ENCODE measurements at places on chromosomes 2 and 18. TPM values are rescaled to one million over a fixed set of nuclear protein-coding genes. Genes with fewer than 3 reads are reported as not detected.

DNA sequence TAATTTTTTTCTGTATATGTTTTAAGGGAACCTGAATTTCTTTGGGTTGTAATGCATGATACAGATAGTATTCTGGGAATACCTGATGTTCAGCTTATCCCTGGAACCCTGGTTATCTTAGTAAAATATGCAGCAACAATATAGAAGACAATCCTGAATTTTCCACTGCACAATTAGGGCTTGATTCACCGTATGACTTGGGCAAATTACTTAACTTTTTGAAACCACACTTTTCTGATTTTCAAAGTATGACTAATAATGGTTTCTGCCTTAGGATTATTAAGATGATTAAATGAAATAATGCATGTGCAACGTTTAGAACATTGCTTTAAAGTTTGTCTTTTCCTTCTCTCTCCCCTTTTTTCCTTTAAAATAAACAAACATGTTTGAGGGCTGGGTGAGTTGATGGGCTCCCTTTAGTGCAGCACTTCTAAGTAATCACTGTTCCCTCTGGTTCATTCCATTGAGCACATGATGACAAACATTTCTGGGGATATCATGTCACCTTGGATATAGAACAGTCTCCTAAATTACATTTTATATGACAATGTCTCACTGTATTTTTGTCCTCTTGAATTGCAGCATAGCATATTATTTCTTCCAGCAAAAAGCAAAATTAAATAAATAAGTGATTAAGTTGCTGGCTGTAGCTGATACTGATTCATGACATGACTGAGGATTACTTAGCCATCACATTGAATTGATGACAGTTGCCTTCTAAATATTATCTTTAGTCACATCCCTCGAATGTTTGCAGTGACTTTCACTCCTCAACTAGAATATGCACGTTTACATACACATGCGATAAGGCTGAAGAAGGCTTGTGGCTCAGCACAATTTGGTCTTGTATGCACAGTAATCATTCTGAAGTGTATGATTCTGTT lies 254.5 kb downstream of the NEDD4L start:
- DNase-seq, result no peak

DNA sequence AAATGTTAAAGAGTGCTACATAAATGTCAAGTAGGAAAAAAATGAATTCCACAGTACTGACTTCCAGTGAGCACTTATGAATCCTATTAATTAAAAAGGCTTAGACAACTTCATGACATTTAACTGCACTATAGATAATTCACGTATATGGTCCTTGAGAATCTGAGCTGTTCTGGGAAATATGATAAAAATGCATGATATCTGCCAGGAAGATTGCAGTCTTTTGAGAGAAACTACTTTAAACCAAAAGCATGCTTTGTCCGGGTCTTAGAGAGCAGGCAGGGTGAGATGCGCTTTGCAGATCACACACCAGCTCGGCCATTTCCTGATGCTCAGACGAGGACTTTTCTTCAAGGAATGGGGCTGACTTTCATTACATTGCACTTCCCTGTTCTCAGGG lies 42.6 kb downstream of the CMPK2 start:
- no peak for DNase-seq

DNA sequence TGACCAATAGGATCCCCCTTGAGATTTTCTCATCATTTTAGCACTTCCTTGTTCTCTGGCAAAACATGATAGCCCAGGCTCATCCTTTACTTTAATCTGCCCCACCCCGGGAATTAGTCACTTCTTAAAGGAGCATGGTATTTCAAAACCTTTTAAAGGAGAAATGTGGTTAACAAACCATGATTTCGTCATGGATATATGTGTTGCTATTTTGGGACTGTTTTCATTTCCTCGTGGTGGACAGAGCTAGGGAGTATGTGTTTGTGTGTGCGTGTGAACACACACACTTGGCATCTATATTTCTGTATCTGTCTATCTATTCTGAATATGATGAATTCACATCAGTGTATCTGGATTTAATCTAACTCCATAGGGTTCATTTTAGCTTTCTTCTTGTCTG lies 128.1 kb downstream of the BIRC6 start:
- no peak for DNase-seq

The STEAP3 gene
- 1.6 TPM for polyA plus RNA-seq

The HOXD12 gene
- 0.28 TPM for polyA plus RNA-seq
